Sigmoid colon (tissue), 7 donors: ENCODE measurements at places on chromosomes 12 and 14. TPM values are rescaled to one million over a fixed set of nuclear protein-coding genes. Genes with fewer than 3 reads are reported as not detected.

DNA sequence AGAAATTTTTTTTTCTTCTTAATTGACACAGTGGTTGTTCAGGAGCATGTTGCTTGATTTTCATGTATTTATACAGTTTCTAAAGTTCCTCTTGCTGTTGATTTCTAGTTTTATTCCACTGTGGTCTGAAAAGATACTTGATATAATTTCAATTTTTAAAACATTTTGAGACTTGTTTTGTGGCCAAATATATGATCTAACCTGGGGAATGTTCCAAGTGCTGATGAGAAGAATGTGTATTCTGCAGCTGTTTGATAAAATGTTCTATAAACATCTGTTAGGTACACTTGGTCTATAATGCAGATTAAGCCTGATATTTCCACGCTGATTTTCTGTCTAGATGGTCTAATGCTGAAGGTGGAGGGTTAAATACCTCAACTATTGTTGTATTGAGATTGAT lies 151.4 kb upstream of the IFNG-AS1 start:
- DNase-seq: no peak
- H3K27me3 ChIP-seq: no peaks in the 10 kb centered on the region
- no peak overlapping the region for H3K27ac ChIP-seq
- H3K36me3 ChIP-seq: no peaks in the 10 kb centered on the region

- no peaks in the 10 kb centered on the region for H3K36me3 ChIP-seq
- no peak overlapping the region for H3K27ac ChIP-seq
Measured at GRCh38 chr12:132407451-132407961, 78.1 kb upstream of the GALNT9 start.

DNA sequence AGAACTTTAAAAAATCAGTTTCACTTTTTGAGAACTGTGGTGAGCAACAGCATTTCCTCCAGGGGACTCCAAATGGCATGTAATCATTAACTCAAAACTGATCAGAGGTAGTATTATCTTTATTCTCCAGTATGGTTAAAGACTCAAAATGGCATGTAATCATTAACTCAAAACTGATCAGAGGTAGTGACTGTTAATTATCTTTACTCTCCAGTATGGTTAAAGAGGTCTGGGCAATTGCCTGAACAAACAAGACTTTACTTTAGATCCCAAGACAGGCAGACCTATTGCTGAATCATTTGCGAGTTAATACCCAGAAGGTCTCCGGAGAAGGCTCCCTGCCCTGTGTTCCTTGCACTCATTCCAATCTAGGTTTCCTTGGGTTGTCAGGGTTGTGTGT lies 6.6 kb upstream of the ACADS start:
- no peak for DNase-seq
- no peaks in the 10 kb centered on the region for H3K27me3 ChIP-seq
- H3K36me3 ChIP-seq: peaks cover 66% of the 10 kb centered on the region
- H3K4me1 ChIP-seq: no peaks in the 10 kb centered on the region
- H3K27ac ChIP-seq: no peak overlapping the region

DNA sequence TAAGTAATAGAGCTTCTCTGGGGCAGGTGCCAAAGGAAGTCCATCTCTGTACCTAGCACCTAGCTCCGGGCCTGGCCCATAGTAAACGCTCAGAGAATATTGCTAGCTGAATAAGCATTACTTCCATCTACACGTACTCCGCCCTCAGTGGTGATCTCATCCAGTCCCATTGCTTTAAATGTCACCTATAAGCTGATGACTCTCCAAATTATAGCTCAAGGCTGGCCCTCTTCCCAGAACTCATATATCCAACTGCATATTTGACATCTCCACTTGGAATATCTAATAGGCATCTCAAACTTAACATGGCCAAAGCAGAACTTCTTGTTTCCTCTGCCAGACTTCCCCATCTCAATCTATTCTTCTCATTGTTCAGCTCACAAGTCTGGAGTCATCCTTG lies 6.9 kb upstream of the DYNLL1 start:
- H3K36me3 ChIP-seq: no peaks in the 10 kb centered on the region
- no peak for DNase-seq
- H3K4me1 ChIP-seq: no peaks in the 10 kb centered on the region

GRCh38 chr14:95660651-95661515 lies 25.3 kb upstream of the TCL1B start:
- no peaks in the 10 kb centered on the region for H3K4me1 ChIP-seq
- H3K4me3 ChIP-seq: no peak overlapping the region
- no peaks in the 10 kb centered on the region for H3K36me3 ChIP-seq
- peaks cover 17% of the 10 kb centered on the region for H3K27me3 ChIP-seq

The APOF gene
- not detected for total RNA-seq

The FAM181A gene
- not detected for total RNA-seq
